Umbilical cord (tissue), 2 donors: ENCODE measurements at places on chromosomes 16 and 17. TPM values are rescaled to one million over a fixed set of nuclear protein-coding genes. Genes with fewer than 3 reads are reported as not detected.

CCL17 gene
- not detected for total RNA-seq

- no peak for DNase-seq
Measured at GRCh38 chr16:65318138-65318537, 196.3 kb upstream of the CDH11 start.

DNA sequence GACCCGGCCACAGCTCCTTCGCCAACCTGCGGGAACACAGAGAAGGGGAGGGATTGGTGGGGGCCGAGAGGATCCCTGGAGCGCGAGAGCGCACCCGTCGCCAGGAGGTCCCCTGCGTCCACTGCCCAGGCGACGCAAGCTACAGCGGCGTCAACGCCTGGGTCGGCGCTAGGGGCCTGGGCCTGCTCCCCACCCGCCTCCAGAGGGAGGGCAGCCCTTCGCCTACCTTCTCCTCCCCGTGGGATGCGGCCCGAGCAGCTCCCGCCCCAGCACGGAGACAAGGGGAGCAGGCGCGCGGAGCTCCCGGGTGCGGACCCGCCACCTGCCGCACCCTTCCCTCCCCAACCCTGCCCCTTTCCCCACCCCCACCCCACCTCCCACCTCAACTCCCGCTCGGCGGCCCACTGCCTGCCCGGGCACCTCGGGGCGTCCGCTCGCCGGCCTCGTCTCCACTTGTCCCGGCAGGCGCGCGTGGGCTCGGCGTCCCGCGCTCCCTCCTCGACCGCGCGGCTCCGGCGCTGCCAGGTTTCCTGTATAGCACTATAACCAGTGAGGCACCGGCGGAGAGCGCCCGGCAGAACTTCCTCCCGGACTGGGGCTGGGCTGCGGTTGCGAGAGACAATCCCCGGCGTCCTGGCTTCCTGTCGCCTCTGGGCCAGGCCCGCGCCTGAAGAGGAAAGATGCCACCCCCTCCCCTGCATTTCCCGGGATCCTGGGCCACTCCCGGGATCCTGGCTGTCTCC, 119.1 kb upstream of the SMURF2 start:
- peak; percentile 33 for DNase-seq

GRCh38 chr17:42598905-42599304, 10.3 kb downstream of the RETREG3 start:
- no peak for DNase-seq

- DNase-seq, result peak; percentile 69
Measured at GRCh38 chr16:64615630-64616280, 506.1 kb downstream of the CDH11 start.

- no peak for DNase-seq
Measured at GRCh38 chr16:23595246-23595950, 718 bp downstream of the NDUFAB1 start.

DNA sequence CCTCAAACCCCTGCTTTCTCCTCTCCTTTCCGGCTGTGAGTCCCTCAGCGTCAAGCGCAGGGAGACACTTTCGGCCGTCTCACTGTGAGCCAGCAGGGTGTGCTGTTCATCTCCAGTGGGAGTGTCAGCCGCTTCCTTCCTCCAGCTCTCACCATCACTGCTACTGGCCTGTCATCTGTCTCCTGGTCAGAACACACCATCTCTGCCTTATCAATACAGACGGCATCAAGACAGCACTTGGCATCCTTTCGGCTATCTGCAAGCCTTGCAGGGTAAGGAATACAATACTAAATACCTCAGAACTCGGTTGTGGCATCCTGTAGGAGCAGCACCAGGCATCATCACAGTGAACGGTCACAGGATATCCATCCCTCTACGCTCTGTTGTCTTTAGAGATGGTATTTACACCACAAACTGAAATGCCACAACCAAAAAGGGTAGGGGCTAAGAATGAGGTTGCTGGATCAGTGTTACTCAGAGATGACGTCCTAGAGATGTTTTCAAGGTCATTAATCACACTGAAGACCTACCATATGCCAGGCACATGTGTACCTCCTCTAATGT, 20.7 kb upstream of the CMTM4 start:
- no peak for DNase-seq

- DNase-seq, result no peak
Measured at GRCh38 chr17:7633093-7633492, 3.2 kb downstream of the SHBG start.

GRCh38 chr17:10716218-10716617, 13.6 kb downstream of the TMEM220 start:
- no peak for DNase-seq

DNA sequence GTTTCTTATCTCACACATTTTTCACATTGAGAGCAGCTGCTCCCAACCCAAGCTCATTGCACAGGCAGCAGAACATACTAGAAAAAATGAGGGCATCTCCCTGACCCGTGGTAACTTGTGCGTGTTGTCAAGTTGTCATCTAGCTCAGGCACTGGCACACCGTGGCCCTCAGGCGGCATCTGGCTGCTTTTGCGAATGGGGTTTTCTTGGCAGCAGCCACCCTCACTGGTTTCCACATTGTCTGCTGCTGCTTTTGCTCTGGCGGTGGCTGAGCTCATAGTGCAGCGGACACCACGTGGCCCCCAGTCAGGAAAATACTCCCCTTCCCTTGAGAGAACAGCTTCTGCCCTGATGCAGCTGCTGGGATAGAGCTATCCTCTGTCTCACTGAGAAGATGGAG, 9.4 kb upstream of the TEDC2 start:
- DNase-seq, result no peak

GRCh38 chr17:74758848-74759168, 10.4 kb downstream of the NHERF1 start:
- peak; percentile 58 for DNase-seq

- no peak for DNase-seq
Measured at GRCh38 chr16:54460263-54460860, 173.8 kb upstream of the IRX3 start.

DNA sequence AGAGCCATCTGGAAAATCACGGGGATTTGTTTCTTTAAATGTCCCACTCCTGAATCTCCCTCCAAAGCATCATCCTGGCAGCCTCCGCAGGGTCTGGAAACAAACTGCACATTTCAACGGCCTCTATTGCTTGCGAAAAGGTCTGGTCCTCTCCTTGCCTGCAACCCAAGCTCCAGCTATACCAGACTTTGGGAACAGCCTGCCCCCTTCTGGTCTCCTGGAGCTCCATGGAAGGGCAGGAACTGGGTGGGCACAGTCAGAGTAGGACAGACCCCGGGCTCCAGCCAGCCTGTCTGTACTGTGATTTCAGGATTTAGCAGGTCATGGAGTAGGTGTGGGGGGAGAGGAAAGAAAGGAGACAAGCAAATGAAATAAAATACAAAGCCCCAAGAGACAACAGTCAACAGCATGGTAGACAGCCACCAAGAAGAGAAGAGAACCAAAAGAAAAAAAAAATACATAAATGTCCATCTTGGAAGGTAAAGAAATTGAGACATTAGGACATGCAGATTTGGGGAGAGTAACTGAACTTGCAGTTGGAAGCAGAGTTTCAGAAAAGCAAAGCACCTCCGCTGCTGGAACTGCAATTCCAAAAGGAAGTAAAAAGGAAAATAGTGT, 2.7 kb downstream of the XYLT1 start:
- peak; percentile 89 for DNase-seq

TNFRSF17 gene
- total RNA-seq, result not detected

MPP3 gene
- 11.6 TPM for total RNA-seq

DNA sequence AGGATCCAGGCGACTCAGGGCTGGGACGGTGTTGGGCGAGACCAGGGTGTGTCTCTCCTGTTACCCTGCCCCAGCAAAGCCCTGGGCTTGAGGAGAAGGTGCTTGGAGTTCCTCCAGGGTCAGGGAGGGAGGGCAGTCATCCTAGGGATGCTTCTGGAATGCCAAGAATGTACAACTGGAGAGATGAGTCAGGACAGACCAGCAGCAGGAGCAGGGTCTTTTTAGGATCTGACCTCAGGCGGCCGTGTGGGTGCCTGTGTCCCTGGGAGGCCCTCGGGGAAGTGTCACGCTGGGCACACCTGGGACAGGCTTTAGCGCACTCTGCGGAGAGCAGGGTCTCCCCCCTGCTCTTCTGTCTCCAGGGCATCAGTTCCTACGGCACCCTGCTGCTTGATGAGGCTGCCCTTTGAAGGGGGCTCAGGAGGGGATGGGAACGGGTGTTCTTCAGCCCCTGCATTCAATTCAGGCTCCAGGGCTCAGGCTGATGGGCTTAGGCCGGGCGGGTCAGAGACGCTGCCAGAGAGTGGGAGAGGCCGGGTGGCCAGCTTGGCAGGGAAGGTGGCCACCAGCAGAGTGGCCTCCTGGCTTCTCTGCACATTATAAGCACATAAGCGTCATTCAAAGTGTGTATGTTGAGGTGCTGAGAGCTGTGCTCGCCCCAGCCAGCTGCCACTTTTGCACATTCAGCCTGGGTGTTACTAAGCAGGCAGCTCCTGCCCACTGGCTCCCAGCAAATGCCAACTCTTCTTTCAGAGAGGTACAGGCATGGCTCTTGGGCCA, 8.4 kb upstream of the MTSS2 start:
- peak; percentile 87 for DNase-seq

PRR35 gene
- total RNA-seq, result not detected

DNA sequence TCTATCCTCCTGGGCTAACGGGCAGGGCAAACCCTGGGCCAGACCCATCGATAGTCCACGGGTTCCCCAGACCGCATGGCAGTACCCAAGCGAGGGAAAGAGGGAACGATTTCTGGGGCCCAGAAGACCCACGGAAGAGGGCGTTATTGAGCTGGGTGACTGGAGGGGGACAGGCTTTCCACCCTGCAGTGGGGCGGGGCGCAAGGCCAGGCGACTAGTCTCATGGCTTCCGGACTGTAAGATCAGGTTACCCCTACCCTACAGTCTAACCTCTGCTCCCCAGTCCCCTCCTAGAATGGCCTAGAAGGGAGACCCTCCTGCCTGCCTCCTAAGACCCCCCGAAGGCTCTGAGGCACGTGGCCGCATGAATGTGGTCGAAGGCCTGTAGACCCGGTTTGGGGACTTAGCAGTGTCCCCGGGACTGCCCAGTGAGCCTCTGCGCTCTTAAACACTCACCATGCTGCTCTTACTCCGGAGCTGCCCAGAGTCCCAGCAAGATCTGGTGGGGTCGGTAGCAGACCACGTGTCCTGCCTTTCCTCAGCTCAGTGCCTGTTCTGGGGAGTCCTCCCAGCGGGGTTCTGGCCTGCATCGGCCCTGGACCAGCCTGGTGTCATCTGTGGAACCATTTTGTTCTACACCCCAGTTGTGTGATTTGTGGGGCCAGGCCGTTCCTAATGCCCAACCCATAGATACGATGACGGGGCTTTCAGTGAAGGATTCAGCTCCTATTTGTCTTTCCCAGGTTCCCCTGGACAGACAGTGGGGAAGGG, 13.2 kb upstream of the AURKB start:
- peak; percentile 63 for DNase-seq

PYY gene
- not detected for total RNA-seq

SDR42E1 gene
- 1.9 TPM for total RNA-seq

- DNase-seq, result peak; percentile 81
Measured at GRCh38 chr17:47969930-47970724, 786 bp upstream of the CDK5RAP3 start.

CD19 gene
- total RNA-seq, result 4.8 TPM

GRCh38 chr17:77423589-77424451, 283.1 kb downstream of the SEC14L1 start:
- peak; percentile 84 for DNase-seq

CCL16 gene
- total RNA-seq, result not detected

TUBB3 gene
- total RNA-seq, result 63.3 TPM

TBC1D26 gene
- 12.0 TPM for total RNA-seq

FOXL1 gene
- 6.5 TPM for total RNA-seq

DNA sequence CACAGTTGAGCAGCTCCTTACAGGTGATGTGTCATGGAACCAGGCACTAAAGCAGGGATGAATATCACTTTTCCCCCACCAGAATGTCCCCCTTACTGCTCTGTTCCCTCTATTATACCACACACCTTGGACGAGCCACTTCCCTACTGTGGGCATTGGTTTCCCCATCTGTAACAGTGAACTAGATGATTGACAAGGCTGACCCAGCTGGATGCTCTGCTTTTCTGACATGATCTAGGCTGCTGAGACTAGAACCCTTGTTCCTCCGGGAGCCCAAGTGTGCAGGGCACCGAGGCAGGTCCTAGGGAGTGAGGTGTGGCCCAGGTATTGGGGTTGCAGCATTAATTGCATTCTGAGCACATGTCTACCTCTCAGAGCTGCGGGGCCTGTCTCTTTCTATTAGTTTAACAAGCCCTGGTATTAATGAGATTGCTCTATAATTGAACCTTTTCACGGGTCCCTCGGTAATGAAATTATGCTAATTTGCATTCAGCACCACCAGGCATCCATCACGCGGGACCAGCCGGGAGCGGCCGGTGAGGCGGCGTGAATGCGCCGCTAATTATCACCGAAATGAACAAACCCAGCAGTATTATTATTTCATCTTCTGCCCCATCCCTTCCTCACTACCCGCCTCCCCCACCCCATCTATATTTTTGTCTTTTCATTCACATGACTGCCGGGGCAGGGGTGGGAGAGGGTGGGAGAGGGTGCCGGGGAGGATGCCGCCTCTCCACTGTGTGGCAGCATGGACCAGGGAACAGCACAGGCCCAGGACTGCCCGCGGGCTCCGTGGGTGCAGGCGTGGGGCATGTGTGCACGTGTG, 121.1 kb downstream of the CYLD start:
- DNase-seq, result no peak

DNA sequence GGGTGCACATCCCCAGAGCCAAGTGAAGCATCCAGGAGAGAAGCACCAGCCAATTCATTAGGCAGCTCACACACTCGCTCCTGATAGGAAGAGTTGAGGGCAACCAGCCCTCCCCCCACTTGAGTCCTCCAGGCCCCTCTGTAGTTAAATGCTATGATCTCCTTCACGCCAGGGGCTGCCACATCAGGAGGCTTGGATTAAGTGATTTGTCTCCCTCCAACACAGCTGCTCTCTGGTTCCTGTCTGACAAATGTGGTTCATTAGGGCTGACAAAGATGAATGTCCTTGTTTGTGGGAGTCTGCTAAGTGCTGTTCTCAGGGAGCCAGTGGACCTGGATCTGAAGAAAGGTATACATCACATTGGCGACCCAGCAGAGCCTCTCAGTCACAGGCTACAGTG, 94.5 kb upstream of the WSCD1 start:
- DNase-seq, result no peak

CD300LG gene
- total RNA-seq, result not detected

DNA sequence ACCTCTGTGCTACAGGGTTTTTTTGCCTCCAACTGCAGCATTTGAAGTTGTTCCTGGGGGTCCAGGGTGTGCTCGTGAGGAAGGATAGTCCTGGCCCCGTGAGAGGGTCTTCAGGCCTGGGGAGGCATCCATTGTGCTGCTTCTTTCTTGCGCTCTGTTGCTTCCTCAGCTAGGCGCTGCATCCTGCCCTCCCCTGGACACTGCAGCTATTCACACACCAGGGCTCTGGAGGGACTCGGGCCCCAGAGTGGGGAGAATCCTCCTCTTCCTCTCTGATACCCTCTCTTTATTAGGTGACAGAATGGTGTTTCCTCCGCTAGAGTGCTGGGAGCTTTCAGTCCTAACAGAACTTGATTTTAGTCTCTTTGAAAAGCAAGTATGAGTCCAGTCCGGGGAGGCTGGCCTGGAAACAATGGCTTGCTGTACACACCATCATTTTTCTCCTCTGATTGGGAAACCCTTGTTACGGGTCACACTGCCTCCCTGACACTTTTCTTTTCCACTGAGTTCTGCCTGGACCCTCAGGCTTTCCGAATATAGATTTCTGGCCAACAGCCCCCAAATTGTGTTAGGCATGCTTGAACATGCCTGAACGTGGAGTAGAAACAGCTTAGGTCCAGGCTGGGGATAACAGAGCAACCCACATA, 81.4 kb upstream of the ELAC2 start:
- no peak for DNase-seq

TNS4 gene
- 7.0 TPM for total RNA-seq
